ENCODE measurements at places on chromosomes 16 and 17.

GRCh38 chr16:50323335-50324011 lies 45.3 kb downstream of the BRD7 start:
- DNase-seq = peak; percentile 56

- DNase-seq = no peak
These were observed 34.7 kb upstream of the KLHDC4 start for GRCh38 chr16:87800497-87800896.

GRCh38 chr17:71846561-71847110 lies 274.2 kb upstream of the SOX9 start:
- DNase-seq = no peak

GRCh38 chr16:73122604-73123391 lies 74.9 kb upstream of the ZFHX3 start:
- DNase-seq = no peak

DNA sequence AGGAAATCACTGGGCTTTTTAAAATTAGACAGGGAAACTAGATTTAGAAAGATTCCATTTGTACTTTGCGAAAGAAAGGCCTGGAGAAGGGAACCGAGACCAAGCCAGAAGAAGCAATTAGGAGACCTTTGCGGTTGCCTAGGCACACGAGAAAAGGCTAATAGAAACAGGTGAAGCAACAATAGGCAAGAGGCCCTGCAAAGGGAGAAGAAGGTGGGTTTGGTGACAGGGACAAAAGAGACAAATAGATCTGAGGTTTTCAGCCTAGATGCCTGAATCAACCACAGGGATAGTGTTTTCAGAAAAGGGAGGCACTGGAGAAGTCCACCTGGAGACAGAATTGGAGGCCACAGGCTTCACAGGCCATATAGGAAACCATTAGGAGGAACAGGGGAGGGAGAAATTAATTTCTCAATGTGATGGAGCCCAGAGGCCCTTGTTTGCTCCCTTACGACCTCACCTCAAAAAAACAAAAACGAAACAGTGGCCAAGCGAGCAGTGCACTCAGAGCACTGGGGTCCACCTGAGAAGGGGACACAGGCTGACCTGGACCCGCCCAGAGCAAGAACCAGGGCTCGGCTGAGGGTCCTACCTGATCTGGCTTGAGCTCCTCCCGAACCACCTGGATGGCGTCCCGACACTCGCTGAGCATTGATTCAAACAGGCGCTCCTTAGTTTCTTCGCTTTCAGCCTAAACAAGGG lies 22.3 kb downstream of the SRP68 start:
- DNase-seq = no peak

DNA sequence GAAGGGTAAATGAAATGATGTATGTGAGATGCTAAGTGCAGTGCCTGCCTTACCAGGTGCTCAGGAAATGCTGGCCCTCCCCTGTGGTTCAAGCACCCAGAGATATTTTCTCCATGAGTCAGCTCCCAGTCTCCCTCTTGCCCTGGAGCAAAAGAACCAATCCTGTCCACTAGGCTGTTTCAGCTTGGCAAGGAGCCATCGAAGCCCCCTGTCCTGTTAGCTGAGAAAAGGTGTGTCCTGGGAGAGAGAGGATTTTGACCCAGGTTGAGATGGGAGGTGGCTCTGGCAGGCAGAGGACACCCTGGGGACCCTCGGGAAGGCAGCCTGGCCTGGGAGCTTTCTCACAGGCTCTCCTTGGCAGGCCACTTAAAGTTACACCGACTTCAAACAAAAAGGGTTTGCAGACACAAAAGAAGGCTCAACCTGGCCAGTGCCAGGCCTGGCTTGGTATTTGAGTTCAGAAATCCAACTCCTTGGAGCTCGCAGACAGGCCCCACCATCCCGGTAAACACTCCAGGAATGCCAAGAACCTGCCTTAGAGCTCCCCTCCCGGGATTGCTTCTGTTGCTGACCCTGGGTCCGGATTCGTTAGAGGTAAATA lies 29.6 kb downstream of the NTN1 start:
- no peak for DNase-seq

- DNase-seq = no peak
These were observed 9.2 kb downstream of the COL1A1 start for GRCh38 chr17:50192144-50192617.

GRCh38 chr16:19502395-19503131 lies 19.3 kb downstream of the GDE1 start:
- peak; percentile 73 for DNase-seq

DNA sequence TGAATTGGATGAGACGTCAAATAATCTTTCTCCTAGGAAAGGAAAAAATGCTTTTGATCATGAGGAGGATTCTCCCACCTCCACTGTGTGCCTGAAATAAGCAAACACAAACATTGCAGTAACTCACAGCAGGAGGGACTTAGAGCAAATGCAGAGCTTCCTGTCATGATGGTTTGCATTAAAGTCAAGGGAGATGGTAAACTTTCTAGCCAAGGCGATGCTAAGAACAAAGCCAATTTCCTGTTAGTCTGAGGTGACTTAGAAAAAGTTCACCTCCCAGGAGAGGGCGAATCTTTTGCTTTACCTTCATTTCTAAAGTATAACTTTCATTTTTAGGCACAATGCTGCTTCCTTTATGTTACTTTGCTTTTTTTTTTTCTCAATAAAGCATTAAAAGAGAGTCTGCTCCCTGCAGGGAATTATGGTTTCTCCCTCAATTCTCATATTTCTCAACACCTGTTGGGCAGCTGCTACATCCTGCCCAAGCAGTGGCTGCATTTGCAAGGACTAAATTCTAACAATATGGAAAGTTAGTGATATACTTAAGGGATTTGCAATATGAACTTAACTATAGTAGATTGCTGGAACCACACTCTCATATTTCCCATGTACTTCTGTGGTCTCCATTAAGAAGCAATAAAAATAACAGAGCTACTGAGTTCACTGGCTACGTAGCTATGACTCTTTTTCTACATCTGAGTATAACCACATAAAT lies 175.6 kb downstream of the PCTP start:
- DNase-seq = no peak

DNA sequence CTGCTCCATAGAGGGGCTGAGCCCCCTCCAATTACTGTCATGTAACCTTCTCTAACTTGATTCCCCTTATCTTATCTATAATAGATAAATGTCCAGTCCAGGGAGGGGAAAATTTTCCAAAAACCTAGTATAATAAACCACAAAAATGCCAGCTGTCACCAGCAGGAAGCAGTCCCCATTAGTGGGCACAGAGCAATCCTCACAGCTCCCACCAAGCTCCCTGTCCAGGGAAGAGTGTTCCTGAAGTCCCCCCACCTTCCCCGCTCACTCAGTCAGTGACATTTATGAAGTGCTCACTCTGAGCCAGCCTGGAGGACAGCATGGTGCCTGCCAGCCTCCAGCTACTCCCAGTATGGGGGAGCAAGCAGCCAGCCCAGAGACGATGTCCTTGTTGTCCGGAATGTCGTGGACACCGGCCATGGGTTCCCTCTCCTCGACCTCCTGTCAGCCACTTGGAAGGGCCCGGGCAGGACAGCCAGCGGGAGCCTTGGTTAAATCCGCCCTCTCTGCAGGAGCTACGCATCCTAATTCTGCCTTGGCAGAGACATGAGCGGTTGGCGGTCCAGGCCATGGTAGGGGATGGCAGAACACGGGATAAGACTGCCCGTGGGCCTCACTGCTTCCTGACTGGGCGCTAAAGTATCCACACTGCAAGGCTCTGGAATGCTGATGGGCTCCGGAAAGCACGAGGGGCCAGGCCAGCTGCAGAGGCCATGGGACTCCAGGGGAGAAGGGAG lies 102.0 kb upstream of the CDH5 start:
- DNase-seq = no peak

- no peak for DNase-seq
These were observed 737 bp downstream of the RPUSD1 start for GRCh38 chr16:787321-787966.

DNA sequence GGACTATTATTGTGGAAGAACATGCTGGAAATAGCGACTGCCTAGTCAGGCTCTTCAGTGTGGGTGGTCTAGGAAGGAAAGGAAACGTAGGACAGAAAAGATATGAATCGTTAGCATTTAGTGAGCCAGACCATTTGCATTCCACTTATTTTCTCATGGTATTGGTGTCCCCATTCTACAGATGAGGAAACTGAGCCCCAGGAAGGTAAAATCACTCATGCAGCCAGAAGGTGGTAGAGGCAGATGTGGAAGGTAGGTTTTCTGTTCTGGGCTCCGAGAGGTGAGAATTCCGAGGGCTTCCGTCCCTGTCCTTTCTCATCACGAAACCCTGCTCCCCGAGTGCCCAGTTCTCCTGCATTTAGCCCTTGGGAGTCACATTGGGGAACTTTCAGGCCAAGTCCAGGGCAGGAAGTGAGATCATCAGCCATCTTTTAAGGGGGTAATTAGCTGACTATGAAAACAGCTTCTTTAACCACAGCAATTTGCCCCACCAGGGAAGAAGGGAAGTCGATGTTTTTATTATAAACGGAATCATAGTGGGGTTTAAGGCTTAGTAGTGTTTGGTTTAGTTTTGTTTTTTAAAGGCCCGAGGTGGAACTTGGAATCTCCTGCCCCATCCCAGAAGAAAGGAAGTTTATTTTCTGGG lies 110.7 kb upstream of the IRX3 start:
- DNase-seq = no peak

DNA sequence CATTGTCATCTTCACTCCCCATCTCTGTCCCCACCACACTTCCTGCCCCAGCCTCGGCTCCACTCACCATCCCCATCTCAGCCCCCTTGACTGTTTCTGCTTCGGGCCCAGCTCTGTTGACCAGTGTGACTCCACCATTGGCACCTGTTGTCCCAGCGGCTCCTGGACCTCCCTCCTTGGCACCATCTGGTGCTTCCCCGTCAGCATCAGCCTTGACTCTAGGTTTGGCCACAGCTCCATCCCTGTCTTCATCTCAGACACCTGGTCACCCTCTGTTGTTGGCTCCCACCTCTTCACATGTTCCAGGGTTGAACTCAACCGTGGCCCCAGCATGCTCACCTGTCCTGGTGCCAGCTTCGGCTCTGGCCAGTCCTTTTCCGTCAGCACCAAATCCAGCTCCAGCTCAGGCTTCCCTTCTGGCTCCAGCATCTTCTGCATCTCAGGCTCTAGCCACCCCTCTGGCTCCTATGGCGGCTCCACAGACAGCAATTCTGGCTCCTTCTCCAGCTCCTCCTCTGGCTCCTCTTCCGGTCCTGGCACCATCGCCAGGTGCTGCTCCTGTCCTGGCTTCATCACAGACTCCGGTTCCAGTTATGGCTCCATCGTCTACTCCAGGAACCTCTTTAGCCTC lies 24.4 kb upstream of the PHKG2 start:
- DNase-seq = no peak

- peak; percentile 65 for DNase-seq
These were observed 8.3 kb downstream of the MRPL27 start for GRCh38 chr17:50364715-50365114.

DNA sequence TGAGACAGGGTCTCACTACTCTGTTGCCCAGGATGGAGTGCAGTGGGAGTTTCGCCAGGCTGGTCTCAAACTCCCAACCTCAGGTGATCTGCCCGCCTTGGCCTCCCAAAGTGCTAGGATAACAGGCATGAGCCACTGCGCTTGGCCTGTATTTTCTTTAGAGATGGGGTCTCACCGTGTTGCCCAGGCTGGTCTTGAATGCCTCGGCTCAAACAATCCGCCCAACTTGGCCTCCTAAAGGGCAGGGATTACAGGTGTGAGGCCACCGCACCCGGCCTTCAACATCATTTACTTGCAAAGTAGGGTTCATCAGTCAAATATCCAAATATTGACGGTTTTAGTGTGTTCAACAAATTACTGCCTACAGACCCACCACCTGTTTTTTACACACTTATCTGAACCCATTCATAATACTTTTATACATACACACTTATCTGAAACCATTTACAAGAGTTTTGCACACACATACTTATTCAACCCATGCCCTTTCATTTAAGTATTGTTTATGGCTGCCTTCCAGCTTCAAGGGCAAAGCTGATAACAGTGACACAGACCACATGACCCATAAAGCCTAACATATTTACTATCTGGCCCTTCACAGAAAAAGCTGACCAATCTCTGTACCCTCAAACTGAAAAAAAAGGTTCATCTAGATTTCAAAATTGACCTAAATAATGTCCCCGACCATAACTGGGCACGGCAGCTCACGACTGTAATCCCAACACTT lies 11.9 kb downstream of the TMEM170A start:
- DNase-seq = no peak

- peak; percentile 25 for DNase-seq
These were observed 1.2 kb downstream of the GPRC5B start for GRCh38 chr16:19883296-19883965.

GRCh38 chr16:30033270-30033669 lies 2.2 kb upstream of the TLCD3B start:
- no peak for DNase-seq

- DNase-seq = no peak
These were observed 6.1 kb downstream of the TVP23A start for GRCh38 chr16:10812312-10813098.

DNA sequence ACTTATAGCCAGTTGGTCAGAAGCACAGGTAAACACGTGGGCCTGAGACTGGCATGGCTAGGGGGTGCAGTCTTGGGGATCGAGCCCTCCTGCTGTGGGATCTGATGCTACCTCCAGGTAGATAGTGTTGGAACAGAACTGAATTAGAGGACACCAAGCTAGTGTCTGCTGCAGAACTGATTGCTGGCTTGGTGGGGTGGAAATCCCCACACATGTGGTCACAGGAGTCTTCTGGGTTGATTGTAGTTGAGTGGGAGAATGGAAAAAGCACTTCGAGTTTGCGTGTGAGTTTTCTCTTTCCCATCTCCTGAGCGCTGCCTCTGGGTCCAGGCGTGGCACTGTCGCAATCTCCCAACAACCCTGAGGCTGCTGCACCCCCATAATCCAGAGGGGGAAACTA lies 8.0 kb upstream of the SPATA32 start:
- DNase-seq = no peak

DNA sequence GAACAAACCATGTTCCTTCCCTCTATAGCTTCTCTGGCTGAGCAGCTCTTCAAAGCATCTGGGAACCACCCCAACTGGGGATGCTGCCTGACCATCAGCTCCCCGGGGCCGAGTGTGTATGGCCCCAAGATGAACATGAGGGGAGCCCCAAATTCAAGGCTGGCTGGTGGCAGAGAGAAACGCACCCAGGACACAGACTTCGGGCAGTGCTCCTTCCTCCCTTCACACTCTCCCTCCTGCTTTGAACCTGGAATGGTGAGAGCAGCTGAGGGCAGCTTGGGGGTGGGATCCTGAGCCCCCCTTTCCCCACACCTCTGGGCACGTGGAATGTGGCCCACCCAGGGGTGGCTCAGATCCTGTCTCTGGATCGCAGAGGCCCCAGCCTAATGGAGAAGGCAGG lies 17.2 kb downstream of the TLE7 start:
- no peak for DNase-seq

DNA sequence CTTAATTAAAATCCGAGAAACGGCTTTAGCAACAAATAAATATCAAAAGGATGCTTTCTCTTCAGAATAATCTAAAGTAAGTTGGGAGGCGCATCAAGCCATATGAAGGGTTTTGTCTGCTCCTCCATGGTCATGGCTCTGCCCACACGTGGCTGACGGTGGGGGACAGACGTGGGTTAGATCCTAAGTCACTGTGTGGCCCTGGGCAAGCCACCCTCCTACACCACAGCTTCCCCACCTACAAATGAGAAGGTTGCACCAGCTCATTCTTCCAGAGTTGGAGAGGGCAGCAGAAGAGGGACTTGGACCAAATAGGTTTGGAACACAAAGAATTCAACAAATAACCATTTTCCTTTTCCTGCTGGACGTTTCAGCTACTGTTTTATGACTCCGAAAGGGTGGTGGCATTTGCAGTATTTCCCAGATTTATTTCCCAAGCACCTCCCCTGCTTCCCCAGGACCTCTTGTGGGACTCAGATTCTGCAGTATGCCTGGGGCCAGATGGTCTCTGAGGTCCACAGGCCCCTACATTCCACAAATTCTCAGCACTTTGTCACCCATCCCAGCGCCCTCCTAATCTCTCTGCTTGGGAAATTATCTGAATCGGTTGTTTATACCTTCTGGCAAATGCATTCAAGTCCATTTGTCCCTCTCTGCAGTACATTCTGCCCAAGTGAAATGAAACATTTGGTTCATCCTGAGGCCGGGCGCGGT lies 17.8 kb downstream of the LRRC75A start:
- peak; percentile 31 for DNase-seq

Data from IMR-90 (cell line).